ENCODE measurements at places on chromosomes 3 and 15.
A peak's percentile ranks its signal among the peaks of the same experiment; 100 is the strongest.

GRCh38 chr3:69532547-69533224, 146.8 kb upstream of the FRMD4B start:
- DNase-seq: no peak

- DNase-seq: no peak
These were observed 170.9 kb upstream of the THBS1 start for GRCh38 chr15:39409876-39410530.

- DNase-seq: peak; percentile 57
These were observed 11.4 kb upstream of the CSPG4 start for GRCh38 chr15:75723847-75724660.

DNA sequence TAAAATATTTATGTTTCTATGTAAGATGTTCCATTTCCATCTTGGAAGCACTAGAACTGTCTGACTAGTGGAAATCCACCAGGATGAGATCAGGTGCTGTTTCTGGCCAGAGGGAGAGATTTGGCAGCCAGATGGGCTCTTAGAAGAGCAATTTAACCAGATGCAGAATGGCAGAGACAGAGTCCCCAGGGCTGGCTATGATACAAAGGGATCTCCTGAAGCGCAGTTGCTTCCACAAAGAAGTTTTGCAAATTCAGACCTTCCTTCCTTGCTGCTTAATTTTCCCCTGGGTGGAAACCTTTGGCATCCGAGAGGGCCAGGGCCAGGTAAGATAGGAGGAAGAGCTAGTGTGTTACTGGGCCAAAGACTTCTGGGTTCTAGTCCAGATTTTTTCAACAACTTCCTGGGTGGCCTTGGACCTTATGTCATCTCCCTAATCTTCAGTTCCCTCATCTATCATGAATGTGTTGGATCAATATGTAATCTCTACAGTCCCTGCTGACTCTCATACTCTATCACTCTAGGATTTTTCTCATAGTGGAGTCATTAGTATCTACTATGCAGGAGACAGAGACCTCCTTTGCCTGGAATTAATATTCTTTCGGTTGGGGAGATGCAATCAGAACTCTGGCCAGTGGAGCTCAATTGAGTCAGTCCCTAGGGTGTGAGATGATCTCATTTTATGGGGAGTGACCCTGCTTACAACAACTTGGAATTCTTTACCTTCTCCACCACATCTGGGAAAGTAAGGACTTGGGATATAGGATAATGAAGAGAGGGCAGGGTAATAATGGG, 41.1 kb upstream of the NDUFB4 start:
- DNase-seq: no peak

DNA sequence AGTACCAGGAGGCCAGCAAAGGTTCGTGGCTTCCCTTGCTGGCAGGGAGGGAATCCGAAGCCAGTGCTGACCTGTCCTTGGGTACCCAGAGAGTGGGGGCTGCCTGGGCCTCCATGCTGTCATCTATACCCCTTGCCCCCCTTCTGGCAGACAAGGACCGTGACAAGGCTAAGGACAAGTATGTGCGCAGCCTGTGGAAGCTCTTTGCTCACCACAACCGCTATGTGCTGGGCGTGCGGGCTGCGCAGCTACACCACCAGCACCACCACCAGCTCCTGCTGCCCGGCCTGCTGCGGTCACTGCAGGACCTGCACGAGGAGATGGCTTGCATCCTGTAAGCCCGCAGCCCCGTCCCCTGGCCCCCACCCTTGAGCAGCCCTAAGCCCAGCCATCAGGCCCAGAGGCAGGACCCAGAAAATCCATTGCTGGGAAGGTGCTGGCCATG, 2.8 kb downstream of the FES start:
- DNase-seq: no peak

DNA sequence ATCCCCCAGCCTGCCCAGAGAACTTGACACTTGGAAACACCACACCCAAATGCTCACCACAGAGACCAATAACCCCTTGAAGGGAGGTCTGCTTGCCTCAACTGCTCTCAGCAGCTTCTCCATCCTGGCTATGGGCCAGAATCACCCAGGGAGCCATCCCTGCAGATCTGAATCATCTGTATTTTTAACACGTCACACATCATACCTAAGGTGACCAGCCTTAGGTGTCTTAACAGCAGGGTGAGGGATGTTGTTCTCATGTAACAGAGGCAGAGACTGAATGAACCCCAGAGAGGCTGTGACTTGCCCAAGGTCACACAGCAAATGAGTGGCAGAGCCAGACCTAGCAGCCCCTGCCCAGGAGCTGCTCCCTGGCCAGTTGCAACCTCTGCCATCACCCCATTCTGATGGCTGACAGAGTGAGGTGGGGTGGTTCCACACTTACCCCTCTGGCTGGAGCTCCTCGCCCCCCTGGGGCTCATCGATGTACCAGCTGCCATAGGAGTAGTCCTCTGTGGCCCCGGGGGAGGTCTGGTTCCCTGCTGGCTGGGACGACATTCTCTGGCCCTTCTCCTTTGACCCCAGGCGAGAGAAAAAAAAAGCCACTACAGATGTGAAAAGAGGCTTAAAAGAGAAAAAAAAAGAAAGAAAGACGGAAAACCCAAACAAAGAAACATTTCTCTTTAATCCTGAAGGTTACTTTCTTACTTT, 722 bp downstream of the STRA6 start:
- no peak for DNase-seq

DNA sequence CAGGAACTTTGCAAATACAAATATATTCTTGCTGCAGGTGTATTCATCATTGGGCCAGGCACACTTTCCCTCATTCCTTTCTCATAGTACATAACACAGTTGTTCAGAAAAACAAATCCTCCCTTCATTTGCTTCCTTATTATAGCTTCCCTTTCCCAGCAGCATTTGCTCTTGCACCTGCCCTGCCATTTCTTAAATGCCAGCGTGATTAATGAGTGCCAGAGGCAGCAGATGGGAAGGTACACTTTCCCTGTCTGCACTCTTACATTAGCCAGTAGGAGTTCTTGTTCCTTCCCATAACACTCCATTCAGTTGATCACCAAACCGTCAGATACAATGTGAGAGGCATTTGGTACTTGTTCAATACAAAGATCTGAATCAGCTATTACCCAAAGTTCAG, 128.5 kb upstream of the GAP43 start:
- no peak for DNase-seq

DNA sequence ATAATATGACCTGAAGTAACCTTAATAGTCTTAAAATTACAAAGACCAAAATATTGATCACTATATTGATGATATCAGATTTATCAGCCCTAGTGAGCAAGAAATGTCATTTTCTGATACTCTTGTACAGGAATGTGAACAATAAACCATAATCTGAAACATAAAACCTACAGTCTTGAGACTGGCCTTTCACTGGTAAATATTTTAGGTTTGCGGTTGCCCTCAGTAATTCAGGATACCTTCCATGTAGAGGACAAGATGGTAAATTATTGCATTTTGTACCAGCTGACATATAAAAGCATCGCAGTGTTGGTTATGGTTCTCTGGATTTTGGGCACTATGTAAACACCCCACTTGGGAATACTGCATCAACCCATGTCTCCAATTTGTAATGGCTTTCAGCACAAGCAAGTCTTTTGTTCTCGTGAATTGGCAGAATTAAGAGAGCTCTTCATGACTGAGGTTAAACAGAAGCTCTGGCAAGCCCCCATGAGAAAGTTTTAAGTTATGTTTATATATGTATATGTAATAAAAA, 128.5 kb downstream of the LMLN start:
- no peak for DNase-seq
